A549 treated with ZK216348 at 1 μM for 4 hours (cell line): ENCODE measurements at places on chromosomes 1 and 21. TPM values are rescaled to one million over a fixed set of nuclear protein-coding genes. Genes with fewer than 3 reads are reported as not detected.

The SPRR4 gene
- total RNA-seq: not detected in 5 replicates

The GBP7 gene
- not detected in 5 replicates for total RNA-seq

The TSTD1 gene
- 0.49 to 0.78 TPM (median 0.67 TPM) in 4 of 5 replicates, not detected in the other for total RNA-seq

The UBL4B gene
- total RNA-seq: not detected in 5 replicates

The STUM gene
- not detected in 5 replicates for total RNA-seq

The DIPK1A gene
- 5.3 to 9.5 TPM (median 8.8 TPM) in 5 replicates for total RNA-seq

The HCRTR1 gene
- not detected in 5 replicates for total RNA-seq

The ARHGAP30 gene
- 0.06 to 0.19 TPM (median 0.08 TPM) in 5 replicates for total RNA-seq

The DISP3 gene
- total RNA-seq: 0.15 to 0.44 TPM (median 0.37 TPM) in 4 of 5 replicates, not detected in the other

The CELF3 gene
- not detected in 5 replicates for total RNA-seq

The SPATA21 gene
- 0.05 TPM in 1 of 5 replicates, not detected in the others for total RNA-seq

The TP53BP2 gene
- total RNA-seq: 21.1 to 29.5 TPM (median 25.3 TPM) in 5 replicates

The FAM110D gene
- total RNA-seq: 0.05 to 0.06 TPM in 2 of 5 replicates, not detected in the others

The MYOG gene
- not detected in 5 replicates for total RNA-seq

The CFAP410 gene
- total RNA-seq: 4.2 to 10.9 TPM (median 8.3 TPM) in 5 replicates
